Upper lobe of left lung (tissue), 6 donors: ENCODE measurements at places on chromosomes 7 and 10. TPM values are rescaled to one million over a fixed set of nuclear protein-coding genes. Genes with fewer than 3 reads are reported as not detected.

DNA sequence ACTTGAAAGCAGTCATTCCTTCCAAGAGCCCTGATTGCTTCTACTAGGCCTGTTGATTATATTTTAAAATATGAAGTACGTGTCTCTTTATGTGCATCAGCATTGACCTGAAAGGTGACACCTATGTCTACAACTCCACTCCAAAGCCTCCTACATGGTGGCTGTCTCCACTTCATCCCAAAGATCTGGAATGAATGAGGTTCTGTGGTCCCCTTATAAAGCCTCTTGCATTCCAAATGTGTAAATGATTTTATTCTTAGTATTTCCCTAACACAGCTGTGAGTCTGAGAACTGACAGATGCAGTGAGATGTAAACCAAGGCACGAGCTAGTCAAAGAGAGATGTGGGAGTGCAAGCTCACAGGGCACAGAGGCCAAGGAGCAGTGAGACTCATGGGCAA is 176.0 kb upstream of the SVIL start:
- DNase-seq: no peak
- no peak overlapping the region for H3K27ac ChIP-seq
- no peak overlapping the region for H3K4me3 ChIP-seq
- H3K36me3 ChIP-seq: no peaks in the 10 kb centered on the region
- peaks cover 6% of the 10 kb centered on the region for H3K4me1 ChIP-seq

DNA sequence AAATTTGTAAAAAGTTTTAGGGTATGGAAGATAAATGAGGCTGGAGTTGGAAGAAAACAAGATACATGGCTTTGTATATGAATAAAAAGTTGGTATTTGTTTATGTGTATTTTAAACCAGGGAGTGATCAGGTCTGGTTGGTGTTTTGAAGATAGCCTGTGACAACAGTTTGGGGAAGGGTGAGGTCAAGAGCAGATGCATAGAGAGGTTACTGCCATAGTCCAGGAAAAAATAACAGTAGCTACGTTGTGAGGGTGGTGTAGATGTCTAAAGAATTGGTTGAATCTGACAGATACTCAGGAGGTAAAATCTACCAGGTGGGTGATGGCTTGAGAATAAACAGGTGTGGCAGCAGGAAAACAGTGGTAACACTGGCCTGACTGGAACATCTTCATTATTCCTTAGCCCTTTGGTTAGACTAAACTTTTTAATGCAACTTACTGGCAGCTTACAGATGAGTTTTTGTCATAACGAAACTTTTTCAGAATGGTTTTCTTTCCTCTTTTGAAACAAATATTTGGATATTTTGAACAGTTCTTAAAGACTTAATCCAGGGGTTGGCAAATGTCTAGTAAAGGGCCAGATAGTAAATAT is 25.5 kb downstream of the ZNRF2 start:
- no peaks in the 10 kb centered on the region for H3K36me3 ChIP-seq
- no peaks in the 10 kb centered on the region for H3K27me3 ChIP-seq
- H3K4me1 ChIP-seq: peaks cover 5% of the 10 kb centered on the region
- DNase-seq: no peak
- H3K27ac ChIP-seq: no peak overlapping the region

GRCh38 chr7:69670701-69671100 is 72.4 kb downstream of the AUTS2 start:
- no peaks in the 10 kb centered on the region for H3K36me3 ChIP-seq
- H3K4me1 ChIP-seq: peaks cover 5% of the 10 kb centered on the region
- no peaks in the 10 kb centered on the region for H3K27me3 ChIP-seq
- no peak for DNase-seq

DNA sequence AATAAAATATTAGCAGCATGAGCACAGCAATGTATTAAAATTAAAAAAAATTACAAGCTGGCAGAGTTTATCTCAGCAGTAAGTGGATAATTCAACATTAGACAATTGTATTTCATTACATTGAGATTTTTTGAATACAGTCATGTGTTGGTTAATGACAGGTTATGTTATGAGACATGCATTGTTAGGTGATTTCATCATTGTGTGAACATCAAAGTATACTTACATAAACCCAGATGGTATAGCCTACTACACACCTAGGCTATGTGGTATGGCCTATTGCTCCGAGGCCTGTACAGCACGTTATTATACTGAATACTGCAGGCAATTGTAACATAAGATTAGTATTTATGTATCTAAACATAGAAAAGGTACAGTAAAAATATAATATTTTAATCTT is 29.7 kb downstream of the CCDC6 start:
- DNase-seq: no peak
- no peaks in the 10 kb centered on the region for H3K36me3 ChIP-seq
- H3K4me3 ChIP-seq: no peak overlapping the region
- peaks cover 50% of the 10 kb centered on the region for H3K4me1 ChIP-seq
- no peaks in the 10 kb centered on the region for H3K27me3 ChIP-seq

- no peaks in the 10 kb centered on the region for H3K27me3 ChIP-seq
- no peak for DNase-seq
- H3K4me3 ChIP-seq: no peak overlapping the region
- no peaks in the 10 kb centered on the region for H3K36me3 ChIP-seq
Observed at GRCh38 chr7:99928188-99928587, 1.2 kb downstream of the GJC3 start.

DNA sequence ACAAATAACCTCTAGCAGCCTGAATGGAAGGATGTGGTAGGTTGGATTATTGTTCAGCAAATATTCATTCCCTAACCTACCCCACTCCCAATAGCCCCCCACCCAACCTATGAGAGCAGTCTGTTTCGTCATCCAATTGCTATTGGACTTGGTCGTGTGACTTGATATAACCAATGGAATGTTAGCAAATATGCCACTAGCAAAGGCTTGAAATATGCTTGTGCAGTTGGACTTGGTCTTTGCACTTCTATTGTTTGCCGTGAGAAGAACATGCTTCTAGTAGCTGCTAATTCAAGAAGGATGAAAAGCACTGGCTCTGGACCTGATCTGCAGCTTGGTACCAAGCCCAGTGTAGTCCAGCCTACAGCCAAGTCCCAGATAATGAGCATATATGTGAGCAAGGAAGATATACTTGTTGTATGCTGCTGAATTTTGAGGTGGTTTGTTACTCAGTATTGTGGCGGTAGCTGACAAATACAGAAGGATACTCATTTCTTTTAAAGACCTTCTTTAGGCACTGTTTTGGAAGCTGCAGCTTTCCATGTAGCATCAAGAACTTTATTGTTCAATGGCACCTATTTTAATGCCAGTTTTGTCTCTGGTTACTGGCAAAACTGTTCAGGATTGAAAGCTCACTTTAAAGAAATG is 180.4 kb downstream of the EXOC4 start:
- no peaks in the 10 kb centered on the region for H3K4me1 ChIP-seq
- H3K36me3 ChIP-seq: no peaks in the 10 kb centered on the region
- no peak for DNase-seq
- no peak overlapping the region for H3K4me3 ChIP-seq
- H3K27ac ChIP-seq: no peak overlapping the region
- H3K27me3 ChIP-seq: no peaks in the 10 kb centered on the region

GRCh38 chr7:77284005-77284404 is 84.4 kb upstream of the FGL2 start:
- no peaks in the 10 kb centered on the region for H3K27me3 ChIP-seq
- DNase-seq: no peak
- H3K36me3 ChIP-seq: no peaks in the 10 kb centered on the region
- no peak overlapping the region for H3K4me3 ChIP-seq
- no peaks in the 10 kb centered on the region for H3K4me1 ChIP-seq
- no peak overlapping the region for H3K27ac ChIP-seq

- DNase-seq: no peak
- no peak overlapping the region for H3K27ac ChIP-seq
- no peaks in the 10 kb centered on the region for H3K36me3 ChIP-seq
- H3K4me1 ChIP-seq: no peaks in the 10 kb centered on the region
- no peaks in the 10 kb centered on the region for H3K27me3 ChIP-seq
Observed at GRCh38 chr7:105600720-105601550, 19.6 kb upstream of the EFCAB10 start.

GRCh38 chr10:92142512-92142911 is 148.4 kb downstream of the CPEB3 start:
- no peak for DNase-seq
- no peak overlapping the region for H3K27ac ChIP-seq
- H3K4me1 ChIP-seq: peaks cover 10% of the 10 kb centered on the region
- H3K27me3 ChIP-seq: no peaks in the 10 kb centered on the region

GRCh38 chr10:125141860-125142484 is 18.4 kb downstream of the CTBP2 start:
- H3K27me3 ChIP-seq: no peaks in the 10 kb centered on the region
- no peak overlapping the region for H3K27ac ChIP-seq

DNA sequence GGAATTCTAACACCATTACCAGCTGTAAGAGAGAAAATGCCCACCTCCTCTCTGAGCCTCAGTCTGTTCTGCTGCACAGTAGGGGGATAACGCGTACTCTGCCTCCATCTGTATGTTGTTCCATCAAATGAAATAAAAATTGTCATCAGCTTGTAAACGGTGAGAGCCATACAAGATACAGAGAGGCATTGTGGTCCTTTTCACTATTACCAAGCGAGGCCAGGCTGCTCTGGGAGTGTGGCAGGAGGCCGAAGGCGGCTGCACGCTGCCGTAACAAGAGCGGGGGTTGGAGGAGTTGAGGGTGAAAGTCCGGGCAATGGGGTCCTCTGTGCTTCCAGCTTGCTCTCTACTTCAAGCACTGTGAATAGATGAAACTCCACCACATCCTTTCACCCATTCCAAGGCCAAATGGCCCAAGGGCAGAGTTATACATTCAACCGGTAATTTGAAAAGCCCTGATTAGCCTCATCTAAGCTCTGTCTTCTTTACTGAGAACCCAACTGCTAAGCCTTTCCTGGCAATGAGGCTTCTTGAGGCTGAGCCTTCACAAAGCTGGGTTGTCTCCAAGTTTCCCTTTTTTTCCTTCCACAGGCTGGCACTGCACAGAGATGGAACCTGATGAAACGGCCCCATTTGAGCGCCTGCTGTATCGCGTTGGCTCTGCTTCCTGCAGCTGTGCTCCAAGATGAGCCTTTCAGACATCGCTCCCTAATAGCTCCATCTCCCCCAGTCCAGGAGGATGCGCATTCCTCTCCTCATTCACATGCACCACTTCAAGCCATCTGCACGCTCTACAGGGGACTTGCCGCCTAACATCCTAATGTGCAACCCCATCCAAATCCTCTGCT is 47.2 kb downstream of the PYROXD2 start:
- H3K27ac ChIP-seq: no peak overlapping the region
- no peak overlapping the region for H3K4me3 ChIP-seq
- no peak for DNase-seq
- H3K36me3 ChIP-seq: no peaks in the 10 kb centered on the region

DNA sequence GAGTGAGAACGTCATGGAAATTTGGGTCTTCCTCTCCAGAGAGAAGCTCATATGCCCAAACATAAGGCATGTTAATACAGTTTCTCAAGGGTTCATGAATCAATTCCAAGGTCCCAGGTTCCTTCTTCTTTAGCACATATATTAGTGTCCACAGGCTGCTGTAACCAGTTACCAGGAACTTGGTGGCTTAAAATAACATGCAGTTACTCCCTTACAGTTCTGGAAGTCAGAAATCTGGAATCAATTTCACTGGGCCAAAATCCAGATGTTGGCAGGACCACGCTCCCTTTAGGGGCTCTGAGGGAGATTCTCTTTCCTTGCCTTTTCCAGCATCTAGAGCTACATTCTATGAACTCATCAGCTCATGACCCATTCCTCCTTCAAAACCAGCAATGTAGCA is 64.8 kb downstream of the MRC1 start:
- no peak overlapping the region for H3K4me3 ChIP-seq
- H3K4me1 ChIP-seq: no peaks in the 10 kb centered on the region
- no peaks in the 10 kb centered on the region for H3K27me3 ChIP-seq
- H3K27ac ChIP-seq: no peak overlapping the region
- no peak for DNase-seq
- H3K36me3 ChIP-seq: no peaks in the 10 kb centered on the region

CUBN gene
- 3.0 TPM for total RNA-seq

NEUROD6 gene
- total RNA-seq: not detected

RSPH10B2 gene
- 5.7 TPM for total RNA-seq

POM121C gene
- total RNA-seq: 102 TPM

AGR2 gene
- 21.9 TPM for total RNA-seq

ZNF853 gene
- total RNA-seq: 6.6 TPM
